ENCODE measurements at places on chromosomes 3 and 15.

DNA sequence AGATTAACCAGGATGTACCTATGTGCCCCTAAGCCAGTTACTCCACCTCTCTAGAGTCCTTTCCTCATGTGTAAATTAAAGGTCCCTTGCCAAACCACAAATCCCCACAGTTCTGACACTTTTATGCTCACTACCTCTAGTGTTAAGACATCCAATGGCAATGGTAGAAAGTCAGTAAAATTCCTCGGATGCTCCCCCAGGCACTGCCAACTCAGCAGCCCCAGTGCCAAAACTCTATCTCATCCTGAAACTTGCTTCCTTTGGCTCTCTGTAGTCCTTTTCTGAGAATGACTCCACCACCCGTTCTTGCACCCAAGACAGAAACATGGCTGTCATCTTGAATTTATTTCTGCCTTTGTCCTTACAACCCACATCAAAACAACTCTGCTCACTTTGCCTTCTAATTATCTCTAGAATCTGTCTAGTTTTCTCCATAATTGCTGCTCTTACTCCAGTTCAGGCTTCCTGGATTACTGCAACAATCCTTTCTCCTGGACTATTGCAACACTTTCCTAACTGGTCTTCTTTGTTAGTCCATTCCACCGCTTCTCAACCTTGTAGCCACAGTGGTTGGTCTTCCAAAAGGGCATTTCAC is 41.6 kb downstream of the MB21D2 start:
- no peak for DNase-seq

DNA sequence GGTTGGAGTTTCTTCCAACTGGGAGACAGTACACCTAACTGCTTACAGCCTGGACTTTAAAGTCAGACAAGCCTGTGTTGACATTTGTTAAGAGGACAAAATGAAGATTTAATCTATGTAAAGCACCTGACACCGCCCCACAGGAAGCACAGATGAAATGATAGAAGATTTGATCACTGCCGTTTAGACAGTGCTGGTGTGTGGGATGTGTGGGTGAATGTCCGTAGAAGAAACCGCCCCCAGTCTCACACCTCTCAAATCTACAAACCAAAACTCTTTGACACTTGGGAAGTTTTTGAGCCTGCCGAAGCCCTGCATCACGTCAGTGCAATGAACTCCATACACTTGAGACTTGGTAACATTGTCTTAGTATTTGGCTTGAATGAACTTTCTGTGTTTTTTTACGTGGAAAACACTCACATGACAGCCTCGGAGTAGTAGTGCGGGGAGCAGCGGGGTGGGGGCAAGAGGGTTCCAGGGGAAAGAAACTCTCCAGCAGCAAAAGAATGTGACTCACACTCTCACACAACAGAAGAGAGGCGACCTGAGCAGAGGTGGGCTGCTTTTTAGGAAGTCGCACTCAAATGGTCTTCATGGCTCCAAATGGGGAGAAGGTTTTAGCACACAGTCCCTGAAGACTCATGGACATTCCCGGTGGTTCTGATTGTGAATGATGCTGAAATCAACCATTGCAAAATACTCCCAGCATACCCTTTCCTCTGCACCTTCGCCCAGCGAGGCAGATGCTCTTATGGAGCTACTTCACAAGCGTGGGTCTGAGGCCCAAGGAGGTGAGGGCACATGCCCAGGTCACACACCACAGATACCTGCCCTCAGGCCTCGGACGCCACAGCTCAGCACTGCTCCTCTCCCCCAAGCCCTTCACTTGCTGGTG is 79.2 kb downstream of the SRGAP3 start:
- no peak for DNase-seq

GRCh38 chr3:57794951-57795350 is 38.8 kb downstream of the SLMAP start:
- no peak for DNase-seq

DNA sequence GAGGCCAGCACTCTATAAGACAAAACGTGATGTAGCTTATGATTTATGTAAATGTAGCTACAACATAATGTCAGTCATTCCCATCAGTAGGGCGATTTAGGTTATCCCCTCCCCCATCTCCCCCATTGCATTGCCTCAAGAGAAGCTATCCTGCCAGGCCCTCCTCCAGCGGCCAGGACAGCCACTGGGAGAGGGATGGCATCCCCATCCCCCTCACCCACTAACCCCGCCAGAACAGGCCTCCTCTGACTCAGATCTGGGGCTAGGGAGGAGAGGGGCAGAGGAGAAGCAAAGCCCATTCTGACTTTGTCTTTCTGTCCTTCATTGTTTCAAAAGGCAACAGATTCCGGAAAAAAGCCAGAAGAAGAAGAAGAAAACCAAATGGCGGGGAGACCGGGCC is 32.6 kb upstream of the ESYT3 start:
- no peak for DNase-seq

GRCh38 chr15:99967841-99968371 is 234.7 kb upstream of the LYSMD4 start:
- no peak for DNase-seq

DNA sequence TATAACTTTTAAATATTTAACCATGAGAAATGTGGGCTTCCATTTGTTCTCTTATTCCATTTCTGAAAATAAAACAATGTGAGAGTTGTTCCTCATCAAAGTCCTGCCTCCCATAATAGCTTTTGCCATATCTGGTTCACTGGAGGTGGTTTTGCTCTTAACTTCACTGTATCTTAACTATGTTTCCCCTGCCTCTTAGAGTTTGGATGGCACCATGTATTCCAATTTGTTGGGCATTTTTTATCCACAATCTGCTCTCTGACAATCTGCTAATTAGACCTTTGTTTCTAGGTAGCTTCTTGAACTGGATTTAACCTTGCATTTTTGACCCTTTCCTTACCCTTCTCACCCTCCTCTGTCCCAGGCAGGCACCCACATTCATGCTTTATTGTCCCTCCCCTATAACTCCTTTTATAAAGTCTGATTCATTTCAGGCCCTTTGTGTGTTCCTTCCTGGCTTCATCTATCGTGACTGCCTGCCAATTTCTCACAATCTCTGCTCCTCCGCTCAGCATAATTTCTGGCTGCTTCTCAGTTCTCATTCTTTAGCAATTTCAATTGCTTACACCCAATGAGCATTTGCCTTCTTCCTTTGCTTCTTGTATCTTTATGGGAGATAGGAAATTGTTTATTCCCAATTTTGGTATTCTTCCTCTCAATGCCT is 144.2 kb upstream of the ARHGEF26 start:
- no peak for DNase-seq

GRCh38 chr15:68734352-68734751 is 86.3 kb downstream of the ANP32A start:
- DNase-seq: no peak

DNA sequence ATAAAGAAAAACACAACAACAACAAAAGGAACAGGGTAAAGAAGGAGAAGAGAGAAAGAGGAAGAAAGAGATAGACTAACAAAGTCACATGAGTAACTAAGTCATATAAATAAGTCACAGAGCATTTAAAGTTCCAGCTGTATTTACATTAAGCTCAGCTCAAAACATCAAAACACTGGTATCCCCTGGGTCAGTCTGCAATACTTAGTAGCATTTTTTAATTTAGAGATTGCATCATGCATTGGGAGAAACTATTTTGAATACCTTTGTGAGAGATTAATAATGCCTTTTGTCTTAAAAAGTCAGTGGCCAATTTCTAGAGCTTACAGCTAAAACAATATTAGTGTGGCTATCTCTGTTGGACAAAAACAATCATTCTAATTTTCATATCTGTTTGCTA is 78.4 kb downstream of the NEK10 start:
- DNase-seq: no peak

DNA sequence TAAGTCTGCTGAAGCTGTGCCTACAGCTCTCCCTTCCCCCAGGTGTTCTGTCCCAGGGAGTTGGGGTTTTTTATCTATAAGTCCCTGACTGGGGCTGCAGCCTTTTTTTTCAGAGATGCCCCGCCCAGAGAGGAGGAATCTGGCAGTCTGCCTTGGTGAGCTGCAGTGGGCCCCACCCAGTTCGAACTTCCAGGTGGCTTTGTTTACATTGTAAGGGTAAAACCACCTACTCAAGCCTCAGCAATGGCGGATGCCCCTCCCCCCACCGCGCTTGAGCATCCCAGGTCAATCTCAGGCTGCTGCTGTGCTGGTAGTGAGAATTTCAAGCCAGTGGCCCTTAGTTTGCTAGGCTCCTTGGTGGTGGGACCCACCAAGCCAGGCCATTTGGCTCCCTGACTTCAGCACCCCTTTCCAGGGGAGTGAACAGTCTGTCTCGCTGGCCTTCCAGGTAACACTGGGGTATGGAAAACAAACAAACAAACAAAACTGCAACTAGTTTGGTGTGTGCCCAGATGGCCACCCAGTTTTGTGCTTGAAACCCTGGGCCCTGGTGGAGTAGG is 189.4 kb downstream of the MFSD1 start:
- DNase-seq: no peak

DNA sequence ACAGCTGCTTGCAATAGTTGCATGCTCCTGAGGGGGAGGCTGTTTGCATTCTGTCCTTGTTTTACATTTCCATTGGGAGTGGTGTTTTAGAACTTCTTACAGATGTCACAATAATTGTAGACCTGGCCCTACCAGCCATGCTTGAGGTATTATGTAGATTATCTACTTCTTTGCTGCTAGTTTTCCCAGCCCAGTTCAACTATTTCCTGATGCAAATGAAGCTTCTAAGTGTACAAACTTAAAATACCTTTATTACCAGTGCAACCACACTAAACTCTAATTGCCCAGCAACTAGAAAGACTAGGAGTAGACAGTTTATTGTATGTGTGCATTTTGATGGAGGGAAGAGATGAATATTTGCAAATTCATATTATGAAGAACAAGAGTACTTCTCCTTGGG is 104.9 kb upstream of the MYZAP start:
- DNase-seq: no peak

DNA sequence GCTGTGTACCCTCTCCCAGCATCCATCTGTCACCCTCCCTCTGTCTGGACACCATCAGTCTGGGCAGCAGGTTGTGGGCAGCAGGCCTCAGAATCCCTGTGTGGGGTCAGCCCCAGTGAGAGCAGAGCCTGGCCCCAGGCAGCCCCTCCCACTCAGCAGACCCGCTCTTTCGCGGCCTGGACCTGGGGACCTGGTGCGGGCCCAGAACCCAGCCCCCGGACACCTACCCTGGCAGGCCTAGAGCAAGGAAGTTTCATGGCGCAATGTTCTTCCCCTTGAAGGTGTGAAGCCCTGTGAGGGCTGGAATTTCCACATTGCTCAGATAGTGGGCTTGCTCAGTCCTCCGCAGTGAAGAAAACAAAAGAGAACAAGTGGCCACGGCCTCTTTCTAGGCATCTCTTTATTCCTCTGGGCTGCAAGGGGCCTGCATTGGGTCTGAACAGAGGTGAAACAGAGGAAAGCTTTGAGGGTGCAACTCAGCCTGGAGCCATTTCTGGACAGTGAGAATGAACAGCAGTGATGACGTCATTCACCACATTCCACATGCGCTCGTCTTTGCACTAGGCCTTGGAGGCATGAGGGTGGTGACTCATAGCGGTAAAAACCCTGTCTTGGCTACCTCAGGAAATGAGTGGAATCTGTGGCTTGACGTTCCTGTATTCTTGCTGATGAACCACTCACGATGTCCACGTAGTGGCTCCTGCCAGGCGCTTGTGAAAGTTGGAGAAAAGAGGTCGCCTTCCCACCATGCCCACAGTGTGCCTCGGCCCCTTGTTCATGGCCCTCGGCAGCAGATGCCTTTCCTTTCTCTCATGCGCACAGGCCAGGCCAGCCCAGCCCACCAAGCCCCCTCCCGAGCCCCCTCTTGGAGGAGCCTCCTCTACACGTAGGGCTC is 66.1 kb downstream of the SLC30A4 start:
- DNase-seq: no peak

DNA sequence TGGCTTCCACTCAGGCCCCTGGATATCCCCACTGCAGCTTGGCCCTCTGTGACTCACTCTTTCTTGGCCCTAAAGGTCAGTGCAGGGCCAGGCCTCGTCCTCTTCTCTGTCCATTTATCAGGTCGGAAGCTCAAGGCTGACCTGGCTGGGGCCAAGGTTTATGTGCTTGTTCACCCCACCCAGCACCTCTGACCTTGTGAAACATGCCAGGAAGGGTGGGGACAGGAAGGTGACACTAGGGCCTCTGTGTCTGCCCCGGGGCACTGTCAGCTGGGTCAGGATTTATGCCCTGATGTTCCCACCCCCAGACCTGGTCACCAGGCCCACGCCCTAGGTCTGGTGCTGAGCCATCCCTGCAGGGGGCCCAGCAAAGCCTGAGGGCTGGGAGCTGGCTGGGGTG is 103.8 kb downstream of the FBLN2 start:
- DNase-seq: no peak

All from stimulated activated CD4-positive, alpha-beta T cell treated with anti-CD3 and anti-CD28 coated beads, Interleukin-1b, Interleukin-23, amount 100 ng/mL, for 1 hour (primary cell).